ENCODE measurements at places on chromosomes 12 and 14. TPM values are rescaled to one million over a fixed set of nuclear protein-coding genes. Genes with fewer than 3 reads are reported as not detected.

DNA sequence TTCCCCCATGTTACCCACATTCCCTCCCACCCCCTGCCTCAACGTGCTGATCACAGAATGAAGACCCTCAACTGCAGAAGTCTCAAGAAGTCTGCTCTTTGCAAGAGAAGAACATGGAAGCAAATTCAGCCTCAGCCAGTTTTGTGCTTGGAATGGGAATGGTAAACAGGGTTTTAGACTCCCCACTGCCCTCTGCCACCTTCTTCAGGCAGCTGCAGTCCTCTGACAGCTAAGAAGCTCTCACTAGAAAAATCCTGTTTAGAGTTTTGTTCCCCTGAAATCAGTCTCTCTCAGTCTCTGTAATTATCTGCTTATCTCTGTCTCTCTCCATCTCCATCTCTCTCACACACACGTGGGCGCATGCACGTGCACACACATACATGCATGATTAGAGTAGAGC, 85.4 kb downstream of the CRACR2A start:
- no peak overlapping the region for H3K4me3 ChIP-seq
- H3K4me1 ChIP-seq: no peaks in the 10 kb centered on the region
- no peaks in the 10 kb centered on the region for H3K36me3 ChIP-seq
- H3K27me3 ChIP-seq: no peaks in the 10 kb centered on the region

DNA sequence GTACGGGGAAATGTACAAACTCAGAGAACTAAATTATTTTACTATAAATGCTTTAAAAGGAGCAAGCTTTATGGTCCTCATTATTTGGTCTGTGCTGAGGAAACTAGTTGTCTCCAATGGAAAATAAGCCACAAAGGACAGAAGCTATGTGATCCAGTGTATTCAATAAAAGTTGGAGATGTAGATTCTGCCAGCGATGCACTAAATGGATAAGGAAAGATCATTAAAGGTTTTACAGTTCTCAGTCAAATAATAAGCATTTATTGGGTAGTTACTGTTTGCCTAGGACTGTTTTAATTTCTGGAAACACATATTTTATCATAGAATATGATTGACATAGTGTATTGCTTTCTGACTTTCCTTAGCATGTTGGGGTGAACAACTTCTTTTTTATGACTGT, 458.9 kb upstream of the STXBP6 start:
- DNase-seq: no peak
- H3K27ac ChIP-seq: no peak overlapping the region
- no peak overlapping the region for H3K4me3 ChIP-seq
- no peaks in the 10 kb centered on the region for H3K27me3 ChIP-seq

GRCh38 chr12:131948166-131948712, 1.5 kb upstream of the EP400 start:
- DNase-seq: peak; percentile 47
- no peak overlapping the region for H3K27ac ChIP-seq
- H3K27me3 ChIP-seq: no peaks in the 10 kb centered on the region
- H3K4me1 ChIP-seq: no peaks in the 10 kb centered on the region
- H3K4me3 ChIP-seq: no peak overlapping the region

DNA sequence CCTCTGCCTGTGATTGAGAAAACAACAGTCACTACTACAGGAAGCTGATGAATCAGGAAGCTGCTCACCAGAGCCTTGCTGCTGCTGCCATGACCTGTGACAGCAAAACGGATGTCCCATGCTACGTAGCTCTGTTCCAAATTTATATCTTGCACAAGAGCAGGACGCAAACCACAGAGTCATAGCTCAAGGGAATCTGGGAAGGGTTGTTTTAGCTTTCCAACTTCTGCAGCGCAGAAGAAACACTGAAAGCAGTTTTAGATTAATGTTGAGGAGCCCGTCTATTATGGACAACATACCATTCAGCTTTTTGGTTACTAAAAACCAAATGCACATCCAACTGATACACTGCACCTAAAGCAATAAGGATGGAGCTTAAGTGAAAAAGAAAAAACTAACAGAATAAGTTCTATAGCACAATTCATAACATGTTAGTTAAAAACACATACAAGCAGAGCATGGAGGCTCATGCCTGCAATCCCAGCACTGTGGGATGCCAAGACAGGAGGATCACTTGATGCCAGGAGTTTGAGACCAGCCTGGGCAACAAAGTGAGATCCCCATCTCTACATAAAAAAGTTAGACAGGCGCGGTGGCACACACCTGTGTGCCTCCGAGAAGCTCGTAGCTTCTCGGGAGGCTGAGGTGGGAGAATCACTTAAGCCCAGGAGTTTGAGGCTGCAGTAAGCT, 1.7 kb upstream of the ANKRD33 start:
- no peak overlapping the region for H3K4me3 ChIP-seq
- no peaks in the 10 kb centered on the region for H3K36me3 ChIP-seq
- peak overlapping the region; percentile 74 for H3K27ac ChIP-seq
- peak; percentile 94 for DNase-seq
- H3K27me3 ChIP-seq: no peaks in the 10 kb centered on the region

GRCh38 chr12:117583677-117584225, 222.3 kb upstream of the NOS1 start:
- no peak for DNase-seq
- no peaks in the 10 kb centered on the region for H3K36me3 ChIP-seq
- no peaks in the 10 kb centered on the region for H3K4me1 ChIP-seq
- H3K4me3 ChIP-seq: no peak overlapping the region
- H3K27me3 ChIP-seq: no peaks in the 10 kb centered on the region

- H3K36me3 ChIP-seq: no peaks in the 10 kb centered on the region
- H3K27ac ChIP-seq: no peak overlapping the region
- H3K4me1 ChIP-seq: no peaks in the 10 kb centered on the region
- H3K27me3 ChIP-seq: no peaks in the 10 kb centered on the region
- no peak for DNase-seq
Measured at GRCh38 chr14:87799400-87799799, 193.6 kb downstream of the GALC start.

GRCh38 chr14:75562489-75562888, 15.9 kb upstream of the FLVCR2 start:
- no peaks in the 10 kb centered on the region for H3K27me3 ChIP-seq
- peaks cover 6% of the 10 kb centered on the region for H3K4me1 ChIP-seq
- H3K27ac ChIP-seq: no peak overlapping the region
- H3K4me3 ChIP-seq: no peak overlapping the region
- H3K36me3 ChIP-seq: no peaks in the 10 kb centered on the region
- no peak for DNase-seq

GRCh38 chr12:67720351-67720856, 71.9 kb downstream of the DYRK2 start:
- peak overlapping the region; percentile 70 for H3K27ac ChIP-seq
- DNase-seq: peak; percentile 65
- no peaks in the 10 kb centered on the region for H3K27me3 ChIP-seq
- peaks cover 25% of the 10 kb centered on the region for H3K4me1 ChIP-seq
- no peak overlapping the region for H3K4me3 ChIP-seq
- no peaks in the 10 kb centered on the region for H3K36me3 ChIP-seq

Gene CLEC9A
- total RNA-seq: not detected

Gene USP15
- 41.1 TPM for total RNA-seq

Gene AQP6
- not detected for total RNA-seq

Gene PIK3C2G
- total RNA-seq: not detected
